ENCODE measurements at places on chromosomes 5 and 9.

GRCh38 chr5:62460578-62460983 is 48.0 kb downstream of the IPO11 start:
- no peak for DNase-seq

GRCh38 chr5:73215531-73215890 is 42.5 kb downstream of the TMEM174 start:
- DNase-seq = no peak

DNA sequence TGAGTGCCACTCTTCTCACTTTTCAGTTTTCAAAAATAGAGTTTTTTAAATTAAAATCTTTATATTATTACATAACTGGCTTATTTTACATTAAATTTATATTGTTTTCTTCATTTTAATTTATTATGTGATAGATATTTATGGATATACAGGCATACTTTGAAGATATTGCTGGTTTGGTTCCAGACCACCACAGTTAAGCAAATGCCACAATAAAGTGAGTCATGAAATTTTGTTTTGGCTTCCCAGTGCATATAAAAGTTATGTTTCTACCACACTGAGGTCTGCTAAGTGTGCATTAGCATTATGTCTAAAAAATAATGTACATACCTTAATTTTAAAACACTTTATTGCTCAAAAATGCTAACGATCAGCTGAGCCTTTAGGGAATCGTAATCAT is 47.4 kb downstream of the NDUFS4 start:
- DNase-seq = no peak

DNA sequence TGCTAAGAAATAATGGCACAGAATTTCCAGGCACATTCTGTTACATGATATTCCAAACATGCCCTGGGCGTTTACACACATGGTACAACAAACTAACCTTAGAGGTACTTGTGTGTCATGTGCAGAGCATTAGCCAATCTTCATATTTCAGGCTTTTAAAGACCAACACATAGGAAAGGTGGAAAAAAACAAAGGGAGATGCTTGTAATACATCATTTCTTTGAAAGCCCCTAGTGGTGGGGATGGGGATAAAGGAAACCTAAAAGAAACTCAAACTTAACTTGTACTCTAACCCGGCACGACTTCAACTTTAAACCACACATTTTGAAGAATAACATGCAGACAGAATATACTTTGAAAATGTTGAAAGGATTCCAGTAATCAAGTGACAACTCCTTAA is 133.6 kb downstream of the PTPRD start:
- DNase-seq = no peak

GRCh38 chr5:13643734-13644133 is 300.8 kb downstream of the DNAH5 start:
- no peak for DNase-seq

DNA sequence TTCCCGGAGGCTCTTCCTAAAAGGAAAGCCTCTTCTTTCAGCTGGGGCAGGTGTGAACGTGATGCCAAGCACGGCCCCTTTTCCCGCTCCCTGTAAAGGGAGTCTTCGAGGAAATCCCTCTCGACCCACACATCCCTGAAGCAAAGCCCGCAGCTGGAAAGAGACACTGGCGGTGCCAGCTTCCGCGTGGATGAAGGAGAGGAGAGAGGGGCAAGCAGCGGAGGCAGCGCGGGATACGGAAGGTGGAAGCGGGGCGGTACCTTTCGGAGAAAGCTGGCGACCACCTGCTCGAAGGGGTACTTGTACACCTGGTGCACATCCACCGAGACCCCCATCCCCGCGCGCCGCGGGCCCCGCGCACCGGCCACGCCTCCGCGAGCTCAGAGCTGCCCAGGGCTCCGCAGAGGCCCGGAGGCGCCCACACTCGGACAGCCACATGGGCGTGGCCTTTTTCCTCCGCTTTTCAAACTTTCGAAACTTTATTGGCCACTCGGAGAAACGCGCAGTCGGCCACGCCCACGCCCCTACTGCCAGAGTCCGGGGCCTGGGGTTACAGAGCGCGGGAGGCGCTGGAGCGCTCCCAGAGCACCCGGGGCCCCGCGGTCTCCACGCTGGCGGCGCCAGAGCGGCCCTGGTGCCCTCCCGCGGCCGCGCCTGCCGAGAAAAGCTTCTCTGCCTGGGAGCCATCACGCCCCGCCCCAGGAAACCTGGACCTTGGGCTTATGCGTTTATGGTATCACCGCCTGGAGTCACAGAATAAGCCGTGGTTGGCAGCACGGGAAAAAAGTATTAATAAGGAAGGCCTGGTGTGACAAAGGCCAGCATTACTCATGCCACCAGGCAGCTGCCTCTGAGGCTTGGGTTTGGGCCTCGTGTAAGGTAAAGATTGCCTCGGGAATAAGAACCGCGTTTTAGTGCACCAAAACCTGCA is at the start of gene PRELID2:
Gene PRELID2, minus strand, starts transcription at position 426 of the 931 bp plus-strand sequence. Its CDS starts 91 bp downstream, at position 335.
- peak; percentile 31 for DNase-seq

DNA sequence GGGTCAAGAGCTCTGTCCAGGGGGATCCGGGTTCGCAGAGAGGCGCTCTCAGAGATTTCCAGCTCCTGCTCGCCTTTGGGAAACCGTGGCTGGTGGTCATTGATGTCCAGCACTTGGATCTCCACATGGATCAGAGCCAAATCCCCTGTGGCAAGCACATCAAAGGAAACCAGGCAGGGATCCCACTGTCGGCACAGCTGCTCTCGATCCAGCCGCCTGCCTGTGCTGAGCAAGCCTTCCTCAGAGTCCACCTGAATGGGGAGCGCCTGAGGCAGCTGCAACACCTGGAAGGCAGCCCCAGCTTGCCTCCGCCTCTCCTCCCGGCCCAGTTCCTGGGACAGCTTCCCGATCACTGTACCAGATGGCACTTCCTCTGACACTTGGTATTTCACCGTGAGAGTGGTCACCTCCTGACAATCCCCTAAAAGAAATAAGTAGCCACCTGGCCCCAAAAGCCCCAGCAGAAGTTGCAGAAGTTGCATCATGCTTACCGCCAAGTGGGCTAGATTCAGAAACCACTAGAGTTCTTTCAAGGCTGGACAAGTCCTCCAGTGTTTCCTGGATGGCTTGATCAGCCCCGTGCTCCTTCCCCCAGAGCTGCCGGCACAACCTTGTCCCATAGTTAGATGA is 520 bp downstream of the PCDH12 start:
- DNase-seq = no peak

DNA sequence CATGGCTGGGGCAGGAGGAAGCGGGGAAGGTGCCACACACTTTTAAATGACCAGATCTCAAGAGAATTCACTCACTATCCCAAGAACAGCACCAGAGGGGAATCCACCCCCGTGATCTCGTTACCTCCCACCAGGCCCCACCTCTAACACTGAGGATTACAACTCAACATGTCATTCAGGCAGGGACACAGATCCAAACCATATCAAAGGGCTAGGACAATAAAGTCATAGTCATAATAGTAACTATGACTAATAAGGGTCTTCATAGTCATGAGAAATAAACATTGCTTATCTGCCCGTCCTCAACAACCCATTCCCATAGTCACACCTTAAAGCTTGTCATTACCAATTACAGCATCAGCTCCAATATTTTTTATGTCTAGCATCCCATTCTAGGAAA is 65.3 kb upstream of the SMC2 start:
- no peak for DNase-seq
